ENCODE measurements at places on chromosomes 7 and 10.

DNA sequence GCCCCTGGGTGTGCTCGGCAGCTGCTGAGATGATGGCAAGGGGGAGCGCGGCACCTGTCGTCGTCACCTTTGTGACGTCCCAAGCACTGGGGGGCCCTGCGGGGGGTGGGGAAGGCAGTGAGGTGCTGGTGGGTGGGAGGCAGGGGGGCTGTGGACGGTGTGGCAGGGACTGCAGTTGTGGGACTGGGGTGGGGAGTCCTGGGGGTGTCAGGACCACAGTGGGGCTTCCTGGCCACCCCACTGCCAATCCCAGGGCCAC, 82.2 kb downstream of the DNAJB6 start:
- DNase-seq: no peak

DNA sequence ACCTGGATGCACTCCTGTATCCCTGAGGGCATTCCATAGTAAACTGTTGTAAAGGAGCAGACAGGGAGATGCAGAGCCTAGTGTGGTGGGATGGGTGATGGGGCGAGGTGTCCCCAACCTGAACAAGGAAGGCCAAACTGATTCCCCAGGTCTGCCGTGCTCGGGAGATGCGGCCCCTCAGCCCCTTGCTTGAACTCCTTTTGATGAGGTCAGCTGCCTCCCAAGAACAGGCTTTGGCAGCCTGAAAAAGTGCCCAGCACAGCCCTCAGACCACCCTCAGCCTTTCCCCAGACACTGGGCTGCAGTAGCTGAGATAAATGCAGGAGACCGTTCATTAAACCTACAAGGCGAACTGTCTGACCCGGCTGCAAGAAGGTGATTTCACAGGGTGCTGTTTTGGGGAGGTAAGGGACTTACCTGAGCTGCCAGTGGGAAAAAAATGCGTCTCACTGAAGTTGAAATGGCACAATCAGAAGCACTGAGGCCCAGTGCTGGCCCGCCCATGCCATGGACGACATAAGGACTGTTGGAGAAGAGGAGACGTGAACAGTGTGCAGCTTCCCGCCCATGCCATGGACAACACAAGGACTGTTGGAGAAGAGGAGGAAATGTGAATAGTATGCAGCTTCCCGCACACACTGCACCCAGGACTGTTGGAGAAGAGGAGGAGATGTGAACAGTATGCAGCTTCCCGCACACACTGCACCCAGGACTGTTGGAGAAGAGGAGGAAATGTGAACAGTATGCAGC, 148.4 kb upstream of the FAM20C start:
- DNase-seq: no peak

DNA sequence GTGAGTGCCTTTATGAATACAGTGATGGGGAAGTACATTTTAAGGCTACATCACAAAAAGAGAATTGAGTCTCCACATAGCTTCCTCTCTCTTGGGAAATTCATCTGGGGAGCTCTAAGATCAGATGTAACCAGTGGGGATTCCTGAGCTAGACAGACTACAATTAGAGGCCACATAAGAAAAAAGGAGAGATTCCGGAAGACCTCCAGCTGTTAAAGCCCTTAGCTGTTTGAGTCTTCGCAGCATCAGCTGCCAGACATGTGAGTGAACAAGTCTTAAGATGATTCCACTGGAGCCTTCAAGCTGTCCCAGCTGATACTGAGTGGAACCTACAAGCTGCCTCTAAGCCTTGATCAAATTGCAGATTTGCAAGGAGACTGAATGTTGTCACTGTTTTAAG, 448.5 kb downstream of the NXPH1 start:
- DNase-seq: no peak

GRCh38 chr10:116669832-116670644, 49.3 kb downstream of the PNLIPRP2 start:
- no peak for DNase-seq

- no peak for DNase-seq
Measured at GRCh38 chr7:38694326-38694725, 63.2 kb upstream of the AMPH start.

DNA sequence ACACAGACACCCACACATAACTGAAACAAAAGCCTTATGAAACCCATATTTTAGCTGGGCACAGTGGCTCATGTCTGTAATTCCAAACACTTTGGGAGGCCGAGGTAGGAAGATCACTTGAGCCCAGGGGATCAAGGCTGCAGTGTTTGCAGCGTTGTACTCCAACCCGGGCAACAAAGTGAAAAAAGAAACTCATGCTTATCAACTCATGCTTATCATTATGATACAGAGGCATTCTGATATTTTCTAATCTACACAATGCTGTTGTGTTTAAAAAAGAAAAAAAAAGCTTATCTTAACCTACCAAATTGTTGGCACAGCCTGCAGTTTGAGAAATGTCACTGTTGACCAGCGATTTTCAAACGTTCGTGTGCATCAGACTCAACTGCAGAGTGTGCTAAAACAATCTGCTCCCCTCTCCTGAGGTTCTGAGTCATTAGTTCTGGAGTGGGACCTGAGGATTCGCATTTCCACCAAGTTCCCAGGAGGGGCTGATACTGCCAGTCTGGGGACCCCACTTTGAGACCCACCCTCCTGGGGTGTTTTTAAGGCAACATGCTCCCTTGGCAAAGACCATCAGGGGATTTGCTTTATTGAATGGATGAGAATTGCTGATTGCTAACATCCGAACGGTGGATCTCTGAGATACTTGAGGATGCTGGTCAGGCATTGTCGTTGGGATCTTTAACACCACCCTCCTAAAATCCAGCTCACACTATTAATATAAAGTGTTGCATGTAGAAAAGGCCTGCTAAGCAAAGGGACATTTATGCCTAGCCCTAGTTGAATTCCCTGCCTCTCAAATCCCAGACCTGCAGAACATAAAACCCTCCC, 16.2 kb downstream of the CHST3 start:
- no peak for DNase-seq

- DNase-seq: no peak
Measured at GRCh38 chr7:52741670-52742290, 293.7 kb upstream of the POM121L12 start.

DNA sequence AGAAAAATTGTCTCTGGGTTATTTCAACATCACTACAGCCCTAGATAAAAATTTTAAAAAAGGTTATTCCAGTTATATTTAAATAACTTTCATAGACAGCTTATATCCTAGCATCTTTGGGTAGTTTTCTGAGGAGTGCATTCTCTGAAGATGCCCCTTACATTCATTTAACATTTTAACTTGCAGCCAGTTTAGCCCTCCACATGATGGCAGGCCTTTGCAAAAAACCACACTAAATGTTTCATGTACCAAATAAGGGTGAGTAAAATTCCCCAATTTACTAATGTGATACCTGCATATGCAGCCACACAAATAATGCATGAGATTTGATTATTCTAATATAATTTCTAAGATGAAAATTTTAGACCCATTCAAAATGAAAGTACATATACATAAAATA, 108.4 kb upstream of the ZWINT start:
- no peak for DNase-seq

DNA sequence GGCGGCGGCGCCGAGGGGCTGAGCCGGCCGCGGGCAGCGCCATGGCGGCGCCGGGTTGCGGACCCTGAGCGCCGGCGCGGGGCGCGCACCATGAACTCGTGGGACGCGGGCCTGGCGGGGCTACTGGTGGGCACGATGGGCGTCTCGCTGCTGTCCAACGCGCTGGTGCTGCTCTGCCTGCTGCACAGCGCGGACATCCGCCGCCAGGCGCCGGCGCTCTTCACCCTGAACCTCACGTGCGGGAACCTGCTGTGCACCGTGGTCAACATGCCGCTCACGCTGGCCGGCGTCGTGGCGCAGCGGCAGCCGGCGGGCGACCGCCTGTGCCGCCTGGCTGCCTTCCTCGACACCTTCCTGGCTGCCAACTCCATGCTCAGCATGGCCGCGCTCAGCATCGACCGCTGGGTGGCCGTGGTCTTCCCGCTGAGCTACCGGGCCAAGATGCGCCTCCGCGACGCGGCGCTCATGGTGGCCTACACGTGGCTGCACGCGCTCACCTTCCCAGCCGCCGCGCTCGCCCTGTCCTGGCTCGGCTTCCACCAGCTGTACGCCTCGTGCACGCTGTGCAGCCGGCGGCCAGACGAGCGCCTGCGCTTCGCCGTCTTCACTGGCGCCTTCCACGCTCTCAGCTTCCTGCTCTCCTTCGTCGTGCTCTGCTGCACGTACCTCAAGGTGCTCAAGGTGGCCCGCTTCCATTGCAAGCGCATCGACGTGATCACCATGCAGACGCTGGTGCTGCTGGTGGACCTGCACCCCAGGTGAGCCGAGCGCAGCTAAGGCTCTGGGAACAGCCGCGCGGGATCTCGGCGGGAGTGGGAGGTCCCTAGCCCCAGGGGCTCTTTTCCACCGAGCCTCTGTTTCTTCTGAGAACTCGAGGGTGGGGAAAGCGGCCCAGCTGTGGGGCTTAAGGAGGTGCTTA, at the start of gene GPR26:
Gene GPR26 (plus strand): TSS at position 38 of the 919 bp plus-strand sequence. CDS start 53 bp downstream, at position 91.
- no peak for DNase-seq

- DNase-seq: no peak
Measured at GRCh38 chr10:85863301-85864172, 503.1 kb downstream of the GRID1 start.

- DNase-seq: no peak
Measured at GRCh38 chr7:77455321-77455720, 39.2 kb upstream of the GSAP start.

GRCh38 chr10:78000956-78001472, 28.3 kb downstream of the POLR3A start:
- no peak for DNase-seq

DNA sequence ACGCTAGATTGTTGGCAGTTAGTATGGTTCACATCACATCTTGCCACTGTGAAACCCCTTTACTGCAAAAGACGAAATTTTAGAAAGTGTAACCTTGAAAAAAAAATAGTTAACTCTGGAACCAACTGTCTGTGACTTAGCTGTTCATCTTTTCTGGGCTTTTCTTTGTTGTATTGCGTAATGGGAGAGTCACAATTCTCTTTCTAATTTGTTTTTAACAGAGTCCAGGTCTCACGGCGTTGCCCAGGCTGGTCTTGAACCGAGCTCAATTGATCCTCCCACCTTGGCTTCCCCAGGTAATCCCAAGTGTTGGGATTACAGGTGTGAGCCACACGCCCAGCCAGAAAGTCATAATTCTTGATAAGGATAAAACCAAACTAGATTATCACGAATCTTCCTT, 14.5 kb downstream of the UBE3C start:
- DNase-seq: no peak

DNA sequence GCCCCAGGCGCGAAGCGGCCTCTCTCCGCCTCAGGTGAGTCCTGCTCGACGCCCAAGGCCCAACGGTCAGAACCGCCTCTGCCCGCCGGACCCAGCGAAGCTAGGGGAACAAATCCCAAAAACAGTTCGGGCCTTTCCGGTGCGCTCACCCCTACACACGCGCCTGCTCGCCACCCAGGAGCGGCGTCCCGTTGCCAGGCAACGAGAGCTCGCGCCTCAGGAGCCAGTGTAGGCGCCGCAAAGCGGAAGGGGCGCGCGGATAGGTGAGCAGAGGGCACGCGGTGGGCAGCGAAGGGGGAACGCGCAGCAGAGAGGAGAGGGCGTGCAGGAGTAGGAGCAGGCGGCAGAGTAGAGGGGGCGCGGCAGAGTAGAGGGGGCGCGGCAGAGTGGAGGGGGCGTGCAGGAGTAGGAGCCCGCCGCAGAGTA, at the start of the genes DYDC1 and DYDC2:
Gene DYDC1 (minus strand): TSS at position 193 of the 426 bp plus-strand sequence. CDS start 4,154 bp downstream, outside the sequence.
Gene DYDC2 (plus strand): TSS at position 219 of the 426 bp plus-strand sequence. CDS start 5,663 bp downstream, outside the sequence.
- peak; percentile 60 for DNase-seq

GRCh38 chr7:80362010-80362618, 149.8 kb downstream of the GNAT3 start:
- DNase-seq: no peak

DNA sequence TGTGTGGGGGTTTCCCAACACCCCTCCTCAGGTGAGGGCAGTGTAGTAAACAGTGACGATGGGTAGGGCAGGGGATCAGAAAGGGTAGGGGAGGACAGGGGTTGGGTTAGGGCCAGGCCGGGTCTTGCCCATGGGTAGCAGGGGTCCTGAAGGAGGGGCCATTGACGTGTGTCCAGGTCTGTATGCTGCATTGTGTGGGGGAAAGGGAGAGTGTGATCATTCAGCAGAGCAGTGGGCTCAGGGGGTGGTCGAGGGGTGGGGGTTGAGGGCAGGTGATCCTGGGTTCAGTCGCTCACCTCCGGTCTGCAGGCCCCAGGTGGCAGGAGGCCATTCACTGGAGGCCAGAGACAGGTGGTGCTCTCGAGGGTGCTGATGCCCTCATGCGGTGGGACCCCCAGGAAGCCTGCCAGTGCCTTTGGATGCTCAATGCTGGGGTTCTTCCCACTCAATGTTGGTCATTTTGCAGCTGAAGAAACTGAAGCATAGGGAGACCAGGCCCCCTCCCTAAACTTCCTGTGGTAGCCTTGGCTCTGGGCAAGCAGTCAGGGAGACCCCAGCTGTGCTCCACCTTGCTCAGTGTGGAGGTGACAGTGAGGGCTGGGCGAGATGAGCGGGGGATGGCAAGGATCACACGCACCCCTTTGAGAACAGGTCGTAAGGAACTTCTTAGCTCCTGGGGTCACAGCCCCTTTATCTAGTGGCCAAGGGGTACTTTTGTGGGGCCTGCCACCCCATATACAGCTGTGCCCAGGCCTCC, 48.8 kb upstream of the CAMK2B start:
- DNase-seq: no peak

DNA sequence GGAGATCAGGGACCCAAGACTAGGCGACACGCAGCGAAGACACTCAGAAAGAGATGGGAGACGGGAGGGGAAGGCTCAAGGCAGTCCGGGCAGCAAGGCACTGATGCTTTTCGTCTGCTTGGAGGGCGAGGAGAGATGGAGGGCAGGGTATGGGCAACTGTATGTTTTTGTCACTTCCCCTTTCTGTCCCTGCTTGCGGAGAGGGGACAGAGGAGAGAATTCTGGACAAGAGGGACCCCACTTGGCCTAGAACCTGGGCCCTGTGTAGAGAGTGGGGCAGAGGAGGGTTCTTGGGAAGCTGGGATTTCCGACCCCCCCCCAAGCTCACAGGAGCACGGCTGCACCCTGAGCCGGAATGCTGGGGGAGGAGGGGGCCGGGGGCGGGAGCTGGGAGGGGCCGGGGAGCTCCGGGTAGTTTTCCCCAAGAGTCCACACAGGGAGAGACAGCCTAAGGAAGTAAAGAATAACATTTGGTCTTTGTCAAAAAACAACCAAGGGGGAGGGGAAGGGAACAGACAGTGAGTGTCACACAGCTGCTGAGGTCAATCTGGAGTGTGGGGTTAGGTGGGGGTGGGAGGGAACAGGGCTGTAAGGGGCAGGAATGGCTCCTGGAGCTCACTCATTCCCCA, 1.8 kb downstream of the LRCH4 start:
- no peak for DNase-seq

DNA sequence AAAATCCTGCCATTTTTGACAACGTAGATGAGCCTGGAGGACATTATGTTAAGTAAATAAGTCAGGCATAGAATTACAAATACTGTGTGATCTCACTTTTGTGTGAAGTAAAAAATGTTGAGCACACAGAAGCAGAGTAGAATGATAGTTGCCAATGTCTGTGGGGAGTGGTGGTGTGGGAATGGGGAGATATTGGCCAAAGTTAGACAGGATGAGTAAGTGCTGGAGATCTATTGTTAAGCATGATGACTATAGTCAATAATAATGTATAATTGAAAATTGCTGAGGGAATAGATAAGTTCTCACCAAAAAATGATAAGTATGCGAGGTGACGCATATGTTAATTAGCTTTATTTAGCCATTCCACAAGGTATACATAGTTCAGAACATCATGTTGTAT, 92.0 kb downstream of the GPR85 start:
- no peak for DNase-seq
